ENCODE measurements at places on chromosomes 4 and X.

GRCh38 chrX:37829721-37830120 lies 17.6 kb downstream of the DYNLT3 start:
- no peak for DNase-seq

DNA sequence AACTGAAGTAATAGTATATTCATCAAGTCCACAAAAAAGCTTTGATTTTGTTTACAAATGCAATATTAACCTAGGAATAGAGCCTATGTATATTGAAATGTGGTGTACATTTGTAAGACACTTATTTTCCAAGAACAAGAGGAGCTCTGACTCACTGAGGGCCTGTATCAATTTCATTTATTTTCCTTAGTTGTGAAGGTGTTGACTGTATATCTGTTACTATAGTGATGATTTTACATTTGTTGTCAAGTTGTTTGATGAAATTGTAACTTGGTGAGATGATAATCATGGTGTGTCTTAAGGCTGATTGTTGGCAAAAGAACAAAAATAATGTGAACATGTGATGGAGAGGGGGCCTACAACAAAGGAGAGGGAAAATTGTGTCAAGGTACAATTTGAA lies 274.9 kb upstream of the TEX13A start:
- DNase-seq, result no peak

- DNase-seq, result no peak
Observed at GRCh38 chrX:134601240-134601765, 57.0 kb downstream of the PLAC1 start.

DNA sequence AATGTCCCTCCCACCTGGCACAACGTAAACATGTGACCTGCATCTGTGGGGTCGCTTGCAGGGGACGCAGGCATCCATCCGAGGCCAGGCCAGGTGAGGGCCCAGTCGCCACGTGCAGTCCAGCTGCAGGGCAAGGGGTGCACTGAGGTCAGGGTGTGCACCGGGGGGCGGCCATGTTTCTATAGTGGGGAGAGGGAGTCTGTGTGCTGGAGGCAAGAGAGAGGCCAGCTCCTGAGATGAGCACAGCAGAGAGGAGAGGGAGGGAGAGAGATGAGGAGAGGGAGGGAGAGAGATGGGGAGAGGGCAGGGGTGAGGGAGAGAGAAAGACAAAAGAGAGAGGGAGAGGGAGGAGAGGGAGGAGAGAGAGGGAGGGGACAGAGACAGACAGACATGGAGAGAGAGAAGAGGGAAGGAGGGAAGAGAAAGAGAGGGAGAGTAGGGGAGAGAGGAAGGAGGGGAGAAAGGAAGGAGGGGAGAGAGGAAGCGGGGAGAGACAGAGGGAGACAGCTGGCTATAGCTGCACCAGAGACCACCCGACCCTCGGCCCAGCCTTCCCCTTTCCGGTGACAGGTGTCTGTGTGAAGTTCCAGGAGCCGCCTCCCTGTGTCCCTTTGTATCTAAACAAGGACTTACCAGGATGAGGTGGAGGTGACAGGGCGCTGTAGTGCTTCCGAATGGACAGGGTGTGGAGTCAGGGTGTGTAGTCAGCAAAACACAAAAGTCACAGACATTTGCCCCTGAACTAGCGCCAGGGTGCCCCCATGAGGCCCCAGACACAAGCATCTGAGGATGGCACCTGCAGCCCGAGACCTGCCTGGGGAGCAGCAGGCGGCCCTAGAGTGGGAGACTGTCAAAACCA lies 68.7 kb downstream of the ADRA2C start:
- DNase-seq, result no peak

- DNase-seq, result no peak
Observed at GRCh38 chrX:38732866-38733265, 68.4 kb upstream of the MID1IP1 start.

DNA sequence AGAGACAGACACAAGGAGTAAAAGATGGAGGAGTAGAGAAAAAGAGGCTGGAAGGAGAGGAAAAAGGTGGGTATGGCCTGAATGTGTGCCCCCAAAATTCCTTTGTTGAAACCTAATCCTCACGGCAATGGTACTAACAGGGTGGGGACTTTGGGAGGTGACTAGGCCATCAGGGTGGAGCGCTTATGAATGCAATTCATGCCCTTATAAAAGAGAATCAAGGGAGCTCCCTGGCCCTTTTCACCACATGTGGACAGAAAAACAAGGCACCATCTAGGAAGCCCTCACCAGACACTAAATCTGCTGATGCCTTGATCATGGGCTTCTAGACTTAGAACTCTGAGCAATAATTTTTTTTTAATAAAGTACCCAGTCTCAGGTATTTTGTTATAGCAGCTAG lies 255.1 kb downstream of the NPFFR2 start:
- no peak for DNase-seq

DNA sequence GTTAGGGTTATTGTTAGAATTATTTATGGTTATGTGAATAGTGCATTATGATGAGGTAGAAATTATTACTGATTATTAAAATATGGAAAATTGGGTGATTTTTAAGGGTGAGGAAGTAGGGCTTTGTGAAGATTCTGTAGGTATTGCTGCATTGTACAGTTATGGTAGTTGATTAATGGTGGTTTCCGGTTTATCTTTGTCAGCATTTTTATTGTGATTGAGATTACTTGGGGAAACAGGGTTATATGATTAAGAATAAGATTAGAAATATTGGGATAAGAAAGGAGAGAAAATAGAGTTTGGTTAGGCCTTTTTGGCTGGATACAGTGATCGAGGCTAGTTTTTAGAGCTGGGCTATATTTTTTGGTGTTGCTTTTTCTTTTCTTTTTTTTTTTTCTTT lies 8.6 kb upstream of the IGBP1 start:
- no peak for DNase-seq

- DNase-seq, result no peak
Observed at GRCh38 chr4:72496119-72496518, 72.9 kb downstream of the ADAMTS3 start.

DNA sequence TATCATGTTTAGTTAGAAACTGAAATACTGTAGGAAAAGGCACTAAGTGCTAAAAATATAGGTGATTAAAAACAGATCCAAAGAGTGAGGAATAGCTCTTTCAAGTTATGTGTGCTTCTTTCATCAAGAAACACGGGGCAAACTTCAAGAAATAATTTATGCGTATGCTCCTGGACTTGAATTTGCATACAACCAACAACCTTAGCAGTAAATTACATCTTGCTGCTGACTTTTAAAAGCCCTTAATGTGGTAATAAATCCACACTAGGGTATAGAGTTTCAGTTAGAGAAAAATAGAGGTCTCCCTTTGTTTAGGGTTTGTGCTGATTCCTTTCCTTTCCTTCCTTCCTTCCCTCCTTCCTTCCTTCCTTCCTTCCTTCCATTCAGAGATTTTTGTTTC lies 94.5 kb upstream of the GC start:
- DNase-seq, result no peak

DNA sequence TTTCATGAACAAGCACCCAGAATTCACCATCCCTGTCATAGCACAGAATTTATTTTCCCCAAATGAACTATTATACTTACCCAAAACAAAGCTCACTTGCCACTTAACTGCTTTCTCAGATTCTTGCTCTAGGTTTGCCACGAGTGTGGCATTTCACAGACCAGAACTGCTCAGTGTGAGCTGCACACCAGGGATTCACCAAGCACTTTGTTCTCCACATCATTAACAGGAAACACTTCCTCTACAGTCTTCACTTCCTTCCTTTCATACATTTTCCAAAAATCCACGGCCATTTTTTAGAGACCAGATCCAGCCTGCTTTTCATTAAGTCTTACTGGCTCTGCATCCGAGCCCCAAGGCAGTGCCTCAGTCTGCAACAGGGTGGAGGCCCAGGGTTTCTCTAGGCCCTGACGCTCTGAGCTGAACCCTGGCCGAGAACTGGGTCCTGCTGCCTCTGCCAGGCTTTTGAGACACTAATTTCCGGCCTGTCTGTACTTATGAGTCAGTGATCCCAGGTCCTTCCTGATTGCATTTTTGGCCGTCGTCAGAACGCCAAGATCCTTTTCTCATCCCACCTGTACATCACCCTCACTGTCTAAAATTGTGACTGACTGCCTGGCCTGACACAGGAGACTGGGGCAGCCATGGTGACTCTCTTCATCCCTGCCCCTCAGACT lies 67.6 kb upstream of the MTNR1A start:
- no peak for DNase-seq

GRCh38 chr4:19583827-19584569 lies 667.7 kb upstream of the SLIT2 start:
- DNase-seq, result no peak

DNA sequence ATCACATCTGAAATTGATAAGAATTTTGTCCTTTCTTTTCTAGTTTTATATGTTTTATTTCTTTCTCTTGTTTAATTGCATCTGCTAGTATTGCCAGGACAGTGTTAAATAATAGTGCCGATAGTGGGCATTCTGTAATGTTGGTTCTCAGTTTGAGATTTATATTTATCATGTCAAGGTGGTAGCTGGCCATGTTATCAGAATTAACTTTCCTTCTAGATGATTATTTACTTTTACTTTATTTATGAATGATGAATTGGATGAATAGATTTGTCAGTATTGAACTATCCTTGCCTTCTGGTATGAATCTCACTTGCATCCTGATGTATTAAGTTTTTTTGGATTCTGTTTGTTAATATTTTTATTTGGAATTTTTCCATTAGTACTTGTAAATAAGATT lies 42.7 kb downstream of the METAP1 start:
- no peak for DNase-seq

- no peak for DNase-seq
Observed at GRCh38 chr4:128855621-128856020, 46.1 kb downstream of the JADE1 start.

GRCh38 chr4:4867375-4868039 lies 8.0 kb downstream of the MSX1 start:
- DNase-seq, result no peak

DNA sequence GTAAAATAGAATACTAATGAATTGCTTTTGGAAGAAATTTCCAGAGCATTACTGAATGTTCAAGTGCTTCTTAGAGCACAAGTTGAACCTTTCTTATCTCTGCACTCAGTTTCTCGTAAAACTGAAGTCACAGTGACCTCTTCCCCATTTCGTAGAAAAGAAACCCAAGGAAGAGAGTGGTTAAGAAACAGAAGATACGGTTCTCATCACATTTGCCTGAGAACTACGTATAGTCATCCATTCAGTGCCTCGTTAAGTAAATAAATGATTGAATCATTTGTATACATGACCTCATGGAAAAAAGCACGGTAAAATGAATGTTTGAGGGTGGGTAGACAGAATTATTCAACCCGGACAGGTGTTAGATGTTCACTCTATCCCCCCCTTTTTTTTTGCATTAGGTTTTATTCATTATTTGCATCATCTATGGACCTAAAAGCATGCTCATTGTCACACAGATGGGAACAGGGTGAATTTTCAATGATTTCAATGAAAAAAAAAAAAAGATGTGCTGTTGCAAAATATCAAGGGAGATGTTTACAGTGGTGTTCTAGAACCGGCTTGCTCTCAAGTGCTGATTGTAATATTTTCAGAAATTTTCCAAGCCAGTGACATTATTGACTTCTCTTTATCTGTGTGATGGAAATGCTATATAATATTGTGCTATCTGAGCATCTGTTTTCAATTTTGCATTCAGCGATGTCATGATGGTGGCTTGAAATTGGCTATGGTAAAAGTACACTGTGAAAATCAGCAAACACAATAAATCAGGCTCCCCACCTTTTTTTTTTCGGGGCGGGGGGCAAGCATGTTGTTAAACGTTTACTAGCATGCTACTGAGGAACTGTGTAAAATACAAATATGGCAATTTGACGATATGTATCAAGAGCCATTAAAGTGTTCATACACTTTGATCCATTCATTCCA lies 4.3 kb downstream of the RHOH start:
- DNase-seq, result no peak

DNA sequence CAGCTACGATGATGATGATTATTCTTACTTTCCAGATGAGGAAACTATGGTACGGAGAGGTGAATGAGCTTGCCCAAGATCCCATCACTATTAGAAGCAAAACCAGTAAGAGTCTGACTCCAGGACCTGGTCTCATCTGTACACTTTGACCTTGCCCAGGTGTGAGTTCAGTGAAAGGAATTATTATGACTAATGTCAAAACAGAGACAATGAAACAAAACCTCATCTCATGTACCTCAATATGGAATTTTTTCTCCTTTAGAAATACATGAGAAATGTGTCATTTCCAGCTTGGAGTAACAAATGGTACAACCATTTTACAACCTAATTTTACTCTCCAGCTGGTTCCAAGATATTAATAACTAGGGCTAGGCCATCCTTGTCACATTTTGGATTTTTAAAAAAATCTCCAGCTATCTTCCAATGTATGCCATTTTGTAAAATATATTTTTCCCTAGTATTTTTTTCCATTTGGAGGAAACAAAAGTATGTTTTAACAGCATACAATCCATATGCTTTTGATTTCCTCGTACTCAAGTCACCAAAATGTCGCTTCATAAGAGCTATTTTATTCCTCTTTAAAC lies 213.8 kb downstream of the PTTG2 start:
- no peak for DNase-seq

GRCh38 chr4:36402008-36402758 lies 120.8 kb downstream of the DTHD1 start:
- no peak for DNase-seq

GRCh38 chr4:169208090-169208455 lies 62.7 kb downstream of the SH3RF1 start:
- DNase-seq, result no peak

DNA sequence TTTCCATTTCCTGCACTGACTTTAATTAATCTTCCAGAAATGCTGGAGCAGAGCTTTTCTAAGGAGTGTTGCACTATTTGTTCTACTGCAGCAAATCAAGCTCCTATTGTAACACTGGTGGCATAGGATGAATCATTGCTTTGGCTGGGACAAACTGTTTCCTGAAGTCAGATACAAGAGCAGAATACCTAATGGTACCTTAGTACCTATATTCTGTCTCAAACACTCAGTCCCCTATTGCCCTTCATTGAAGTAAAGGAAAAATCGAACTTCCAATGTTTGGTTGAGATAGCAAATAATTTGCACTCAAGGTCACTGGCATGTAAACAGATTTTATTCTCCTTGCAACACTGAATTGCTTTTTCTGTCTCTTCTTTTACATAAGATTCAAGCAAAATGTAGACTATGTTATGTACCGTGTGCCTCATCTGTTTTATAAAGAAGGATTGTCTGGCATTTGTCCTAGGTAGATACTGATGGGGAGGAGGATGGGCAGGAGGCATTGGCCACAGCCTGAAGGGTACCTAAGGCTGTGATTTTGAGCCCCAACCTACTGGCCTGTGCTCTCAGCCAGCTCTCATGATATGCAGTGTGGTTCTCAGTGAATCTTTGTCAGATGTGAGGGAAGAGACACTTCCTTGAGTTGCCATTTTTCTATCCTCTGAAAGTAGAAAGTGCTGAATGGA lies 141.6 kb downstream of the AASDH start:
- no peak for DNase-seq

- no peak for DNase-seq
Observed at GRCh38 chr4:123701131-123701575, 304.6 kb downstream of the SPRY1 start.

GRCh38 chr4:28004520-28004919 lies 1143.9 kb downstream of the STIM2 start:
- no peak for DNase-seq

DNA sequence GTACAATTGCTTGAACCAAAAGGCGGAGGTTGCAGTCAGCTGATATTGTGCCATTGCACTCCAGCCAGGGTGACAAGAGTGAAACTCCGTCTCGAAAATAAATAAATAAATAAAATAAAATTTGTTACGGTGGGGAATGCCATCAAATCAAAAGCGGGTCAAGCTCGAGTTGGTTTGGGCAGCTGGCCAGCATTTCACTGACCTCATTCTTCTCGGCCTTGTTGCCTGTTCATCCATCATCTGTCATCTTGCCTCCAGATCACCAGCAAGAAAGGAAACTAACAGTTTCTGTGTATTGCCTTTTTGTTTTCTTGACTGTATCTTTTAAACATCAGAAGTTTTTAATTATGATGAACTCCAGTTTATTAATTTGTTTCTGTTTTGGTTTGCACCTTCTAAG lies 31.5 kb upstream of the KLHL2 start:
- DNase-seq, result no peak
